ENCODE measurements at places on chromosomes 13 and 19.

- peak; percentile 55 for DNase-seq
Observed at GRCh38 chr13:106369858-106370257, 165.6 kb downstream of the EFNB2 start.

GRCh38 chr19:3983936-3984583 is 1.2 kb downstream of the EEF2 start:
- peak; percentile 33 for DNase-seq

DNA sequence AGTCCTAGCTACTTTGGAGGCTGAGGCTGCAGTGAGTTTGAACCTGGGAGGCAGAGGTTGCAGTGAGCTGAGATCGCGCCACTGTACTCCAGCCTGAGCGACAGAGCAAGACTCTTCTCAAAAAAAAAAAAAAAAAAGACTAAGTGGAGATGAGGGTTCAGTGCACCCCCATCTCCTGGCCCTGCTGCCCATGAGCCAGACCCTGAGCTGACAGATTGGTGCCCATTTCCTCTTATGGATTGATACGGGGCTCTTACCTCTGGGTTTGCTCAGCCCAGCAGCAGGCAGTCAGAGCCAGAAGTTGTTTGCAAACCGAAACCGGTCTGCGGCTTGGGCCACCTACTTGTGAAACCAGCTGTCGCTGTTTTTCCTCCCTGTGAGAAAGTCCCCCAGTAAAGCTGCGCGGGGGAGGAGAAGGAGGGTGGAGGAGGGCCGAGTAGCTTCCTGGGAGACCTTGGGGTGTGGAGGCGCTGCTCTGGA is 36.9 kb downstream of the ARRDC2 start:
- DNase-seq = peak; percentile 65

GRCh38 chr19:54158812-54159351 is 639 bp downstream of the LENG1 start:
- no peak for DNase-seq

GRCh38 chr19:4866595-4867424 is 657 bp downstream of the PLIN3 start:
- peak; percentile 39 for DNase-seq

DNA sequence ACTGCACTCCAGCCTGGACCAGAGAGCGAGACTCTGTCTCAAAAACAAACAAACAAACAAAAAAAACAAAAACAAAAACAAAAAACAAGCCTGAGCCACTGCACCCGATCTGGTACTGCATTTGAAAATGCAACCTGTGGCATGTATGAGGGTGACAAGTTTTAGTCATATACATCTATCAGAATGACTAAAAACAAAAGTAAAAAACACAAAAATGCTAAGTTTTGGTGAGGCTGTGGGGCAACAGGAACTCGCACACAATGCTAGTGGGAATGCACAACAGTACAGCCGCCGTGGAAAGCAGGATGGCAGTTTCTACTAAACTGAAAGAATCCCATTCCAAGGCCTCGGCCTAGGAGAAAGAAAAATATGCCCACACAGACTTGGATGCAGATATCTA is 7.8 kb downstream of the EBPL start:
- no peak for DNase-seq

GRCh38 chr13:43227721-43228120 is 204.3 kb downstream of the DNAJC15 start:
- DNase-seq = no peak

GRCh38 chr19:16836115-16837034 is 7.2 kb downstream of the SIN3B start:
- no peak for DNase-seq

DNA sequence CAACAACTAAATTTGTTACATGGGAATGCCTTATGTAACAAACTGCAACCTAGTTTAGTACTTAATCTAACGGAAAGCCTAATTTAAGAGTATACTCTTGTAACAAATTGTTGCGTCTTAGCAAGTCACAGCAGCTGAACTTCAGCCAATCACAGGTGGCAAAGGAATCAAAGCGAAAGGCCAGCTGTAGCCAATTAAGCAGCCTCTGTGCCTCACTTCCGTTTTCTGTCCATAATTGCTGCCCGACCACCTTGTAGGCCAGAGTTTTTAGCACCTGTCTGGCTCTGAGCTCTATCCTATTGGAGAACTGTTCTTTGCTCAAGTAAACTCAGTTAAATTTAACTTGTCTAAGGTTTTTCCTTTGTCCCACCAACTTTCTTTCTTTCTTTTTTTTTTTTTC is 18.1 kb upstream of the HSPH1 start:
- DNase-seq = no peak

- DNase-seq = peak; percentile 65
Observed at GRCh38 chr19:48963371-48964204, 1.5 kb upstream of the FTL start.

- no peak for DNase-seq
Observed at GRCh38 chr13:27976362-27977091, 7.4 kb upstream of the CDX2 start.

DNA sequence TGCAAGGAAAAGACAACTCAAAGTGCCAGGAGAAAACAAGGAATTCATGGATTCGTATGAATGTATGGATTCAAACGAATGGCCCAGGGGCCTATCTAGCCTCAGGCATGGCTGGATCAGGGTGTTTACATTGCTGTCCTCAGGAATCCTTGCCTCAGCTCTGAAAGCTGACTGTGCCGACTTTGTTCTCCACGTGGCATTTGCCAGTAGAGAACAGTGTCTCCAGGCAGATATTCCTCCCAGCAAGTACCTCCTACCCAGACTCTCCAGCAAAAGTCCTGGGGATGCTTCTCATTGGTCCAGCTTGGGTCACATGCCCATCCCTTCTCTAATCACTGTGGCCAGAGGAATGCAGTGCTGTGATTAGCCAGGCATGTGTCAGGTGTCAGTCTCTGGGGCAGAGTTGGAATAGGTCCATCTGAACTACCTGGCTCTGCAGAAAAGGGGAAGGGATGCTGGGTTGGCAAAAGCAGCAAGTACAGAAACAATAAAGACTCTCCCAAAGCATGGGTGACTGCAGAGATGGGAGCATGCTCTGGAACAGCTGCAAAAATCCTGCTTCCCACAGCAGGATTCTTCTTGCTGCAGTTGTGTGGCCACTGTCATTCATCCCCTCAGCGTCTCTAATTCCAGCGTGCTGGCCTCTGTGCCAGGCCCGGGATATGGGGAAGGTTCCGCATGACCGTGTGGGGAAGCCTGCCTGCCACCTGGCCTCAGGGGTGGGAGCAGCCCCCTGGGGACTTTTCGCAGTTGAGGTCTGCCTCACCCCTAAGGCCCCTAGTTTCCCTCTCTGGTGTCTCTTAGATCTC is 30.0 kb downstream of the CCNE1 start:
- DNase-seq = peak; percentile 9
